A549 treated with ZK216348 at 1 μM for 4 hours (cell line): ENCODE measurements at places on chromosomes 13 and 19. TPM values are rescaled to one million over a fixed set of nuclear protein-coding genes. Genes with fewer than 3 reads are reported as not detected.

KLK11 gene
- 0.21 TPM in 1 of 5 replicates, not detected in the others for total RNA-seq

TEX29 gene
- 0.39 TPM in 1 of 5 replicates, not detected in the others for total RNA-seq

PRKCG gene
- 3.4 to 6.7 TPM (median 6.0 TPM) in 5 replicates for total RNA-seq

TEX101 gene
- not detected in 5 replicates for total RNA-seq

VWA8 gene
- 5.6 to 8.0 TPM (median 6.9 TPM) in 5 replicates for total RNA-seq

OR7C1 gene
- total RNA-seq = not detected in 5 replicates

ADAT3 gene
- 1.4 to 7.2 TPM (median 5.7 TPM) in 5 replicates for total RNA-seq

IGLON5 gene
- total RNA-seq = 0.05 to 0.12 TPM in 2 of 5 replicates, not detected in the others

CYP2F1 gene
- not detected in 5 replicates for total RNA-seq

GPR18 gene
- total RNA-seq = not detected in 5 replicates

SPIB gene
- 0.16 to 0.80 TPM (median 0.32 TPM) in 4 of 5 replicates, not detected in the other for total RNA-seq

OR7C2 gene
- total RNA-seq = not detected in 5 replicates
